ENCODE measurements at places on chromosomes 3 and 15.

DNA sequence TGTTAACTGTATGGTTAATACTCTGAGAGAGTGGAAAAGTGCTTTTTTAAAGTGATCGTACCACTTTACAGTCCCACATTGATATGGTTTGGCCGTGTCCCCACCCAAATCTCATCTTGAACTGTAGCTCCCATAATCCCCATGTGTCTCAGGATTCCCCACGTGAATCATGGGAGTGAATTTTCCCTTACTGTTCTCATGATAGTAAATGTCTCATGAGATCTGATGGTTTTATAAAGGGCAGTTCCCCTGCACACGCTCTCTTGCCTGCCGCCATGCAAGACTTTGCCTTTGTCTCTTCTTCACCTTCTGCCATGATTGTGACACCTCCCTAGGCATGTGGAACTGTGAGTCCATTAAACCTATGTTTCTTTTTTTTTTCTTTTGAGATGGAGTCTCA, 109.2 kb downstream of the TCF12 start:
- DNase-seq = no peak

- no peak for DNase-seq
Measured at GRCh38 chr3:53114412-53115074, 15.7 kb downstream of the RFT1 start.

GRCh38 chr3:8420612-8421011, 81.0 kb upstream of the LMCD1 start:
- DNase-seq = no peak

DNA sequence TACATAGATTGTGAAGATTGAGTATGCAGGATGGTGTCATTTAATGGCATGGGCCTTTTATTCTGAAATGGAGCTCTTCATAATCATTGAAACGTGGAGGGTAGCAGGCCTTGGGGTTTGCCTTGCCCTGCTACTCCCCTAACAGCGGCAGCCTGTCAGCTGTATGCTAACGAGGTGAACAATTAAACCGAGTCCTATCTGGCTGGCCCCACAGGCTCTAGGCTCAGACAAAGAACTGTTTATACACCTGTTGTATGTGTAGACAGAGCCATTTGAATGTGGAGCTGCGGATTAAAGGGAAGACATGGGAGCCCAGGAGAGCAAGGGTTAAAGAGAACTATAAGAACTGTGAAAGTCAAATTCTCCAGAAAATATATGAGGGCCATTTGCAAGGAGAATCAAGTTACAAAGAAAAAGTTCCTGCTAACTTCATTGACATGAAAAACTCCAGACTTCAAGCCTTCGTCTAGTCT, 116.7 kb upstream of the CGNL1 start:
- DNase-seq = peak; percentile 92

- DNase-seq = no peak
Measured at GRCh38 chr3:175082631-175083030, 223.5 kb downstream of the NAALADL2 start.

GRCh38 chr3:59607656-59608055, 557.8 kb upstream of the CFAP20DC start:
- DNase-seq = no peak

GRCh38 chr3:169929830-169930519, 18.6 kb downstream of the SAMD7 start:
- no peak for DNase-seq

DNA sequence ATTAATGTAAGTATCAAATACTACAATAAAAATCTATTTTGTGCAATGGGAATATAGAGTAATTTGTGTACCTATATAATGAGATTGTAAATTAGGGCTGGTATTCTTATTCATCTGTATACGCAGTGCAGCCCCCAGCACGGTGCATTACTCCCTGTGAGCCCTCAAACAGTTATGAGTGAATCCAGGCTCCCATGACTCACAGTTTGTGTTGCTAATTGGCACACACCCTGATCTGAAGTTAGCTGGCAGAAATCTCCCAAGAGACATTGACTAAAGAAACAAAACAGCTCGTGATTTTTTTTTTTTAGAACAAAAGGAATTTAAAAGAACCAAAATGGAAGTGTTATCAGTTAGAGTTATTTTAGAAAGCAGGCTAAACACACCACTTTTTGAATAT, 15.7 kb downstream of the GK5 start:
- DNase-seq = no peak

- no peak for DNase-seq
Measured at GRCh38 chr15:29567336-29567735, 254.9 kb downstream of the TJP1 start.

GRCh38 chr3:42730706-42731420, 28.3 kb upstream of the HHATL start:
- DNase-seq = no peak

- DNase-seq = no peak
Measured at GRCh38 chr3:37309921-37310665, 135.7 kb upstream of the LRRFIP2 start.

- no peak for DNase-seq
Measured at GRCh38 chr3:109045271-109046040, 72.5 kb downstream of the MORC1 start.

DNA sequence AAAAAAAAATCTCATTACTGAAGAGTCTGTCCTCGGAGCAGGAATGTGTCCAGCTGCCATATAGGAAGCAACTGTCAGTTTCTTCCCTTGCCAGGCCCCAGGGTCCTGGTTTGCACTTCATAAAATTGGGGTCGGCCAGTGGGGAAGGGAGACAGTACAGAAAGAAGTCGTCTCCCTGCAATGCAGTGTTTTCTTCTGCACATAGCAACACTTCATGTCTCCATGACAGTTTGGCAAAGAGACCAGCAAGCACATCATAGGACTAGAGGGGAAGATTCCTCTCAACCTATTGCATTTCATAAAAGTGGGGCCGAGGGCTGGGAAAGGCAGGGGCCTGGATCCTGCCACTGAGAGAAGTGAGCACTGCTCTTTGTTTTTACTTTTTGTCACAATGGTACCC, 138.2 kb upstream of the HACD2 start:
- no peak for DNase-seq

DNA sequence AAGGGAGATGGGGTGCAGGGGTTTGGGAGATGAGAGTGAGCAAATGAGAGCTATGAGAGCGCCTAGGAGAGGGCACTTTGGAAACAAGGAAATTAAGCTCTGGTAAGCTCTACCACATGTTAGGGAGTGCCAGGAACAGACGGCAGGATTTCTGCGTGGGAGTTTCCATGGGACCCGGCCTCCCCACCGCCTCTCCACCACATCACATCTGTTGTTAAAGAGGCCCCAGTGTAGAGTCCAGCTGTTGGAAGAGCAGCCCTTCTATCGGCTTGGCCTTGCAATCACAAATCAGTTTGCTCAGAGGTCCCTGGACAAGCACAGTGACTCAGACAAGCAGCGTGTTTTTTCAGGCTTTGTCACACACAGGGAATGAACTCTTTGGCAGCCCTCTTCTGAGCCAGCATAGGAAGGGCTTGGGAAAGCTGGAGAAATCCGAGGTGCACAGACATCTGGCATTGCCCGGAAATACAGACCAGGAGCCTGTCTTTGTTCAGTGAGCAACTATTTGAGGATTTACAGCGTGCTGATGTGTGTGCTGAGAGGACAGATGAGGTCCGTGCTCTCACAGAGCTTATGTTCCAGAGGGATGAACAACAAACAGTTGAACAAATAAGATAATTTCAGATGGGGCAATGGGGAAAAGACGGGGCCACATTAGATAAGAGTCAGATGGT, 370.6 kb upstream of the PROK2 start:
- DNase-seq = no peak
